ENCODE measurements at places on chromosomes 1 and 21. TPM values are rescaled to one million over a fixed set of nuclear protein-coding genes. Genes with fewer than 3 reads are reported as not detected.

The S100A3 gene
- not detected for polyA plus RNA-seq

The POU2F1 gene
- polyA plus RNA-seq: 6.1 TPM

The AMPD1 gene
- polyA plus RNA-seq: 1.8 TPM

The TMPRSS15 gene
- polyA plus RNA-seq: 0.38 TPM

GRCh38 chr1:244352156-244352830 lies 99.4 kb downstream of the ADSS2 start:
- no peaks in the 10 kb centered on the region for H3K27me3 ChIP-seq
- H3K4me1 ChIP-seq: peaks cover 6% of the 10 kb centered on the region
- H3K4me3 ChIP-seq: no peak overlapping the region

DNA sequence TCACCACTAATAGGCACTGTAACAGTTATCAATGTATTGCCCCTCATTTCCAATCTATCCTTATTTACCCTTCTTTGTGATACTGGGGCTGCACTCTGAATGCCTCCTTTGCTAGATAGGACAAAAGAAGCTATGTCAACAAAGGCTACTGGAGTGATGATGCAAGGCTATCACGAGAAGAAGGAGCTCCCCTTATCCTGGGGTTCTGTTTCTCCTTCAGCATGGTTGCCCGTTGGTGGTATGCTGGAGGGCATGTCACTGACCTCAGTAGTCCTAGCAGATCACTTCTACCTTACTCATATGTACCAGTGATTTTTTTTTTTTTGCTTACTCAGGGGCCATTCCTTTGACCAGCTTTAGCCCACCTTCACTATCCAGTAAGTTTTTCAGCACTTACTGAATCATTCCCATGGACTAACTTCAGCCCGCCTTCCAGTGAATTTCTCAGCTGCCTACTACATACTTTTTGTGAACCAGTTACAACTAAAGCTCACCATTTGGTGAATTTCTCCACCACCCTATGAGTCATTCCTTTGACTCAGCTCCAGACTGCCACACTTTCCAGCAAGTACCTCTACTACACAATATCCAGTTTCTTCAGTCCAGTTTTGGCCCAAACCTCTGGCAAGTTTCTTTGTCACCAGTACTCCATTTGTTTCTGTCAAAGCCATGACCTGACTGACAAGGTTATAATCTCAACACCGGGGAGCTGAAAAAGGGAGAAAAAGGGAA lies 944.5 kb downstream of the KCNT2 start:
- H3K4me1 ChIP-seq: no peaks in the 10 kb centered on the region
- H3K4me3 ChIP-seq: no peak overlapping the region
- no peak overlapping the region for H3K27ac ChIP-seq
- DNase-seq: no peak
- no peaks in the 10 kb centered on the region for H3K27me3 ChIP-seq

DNA sequence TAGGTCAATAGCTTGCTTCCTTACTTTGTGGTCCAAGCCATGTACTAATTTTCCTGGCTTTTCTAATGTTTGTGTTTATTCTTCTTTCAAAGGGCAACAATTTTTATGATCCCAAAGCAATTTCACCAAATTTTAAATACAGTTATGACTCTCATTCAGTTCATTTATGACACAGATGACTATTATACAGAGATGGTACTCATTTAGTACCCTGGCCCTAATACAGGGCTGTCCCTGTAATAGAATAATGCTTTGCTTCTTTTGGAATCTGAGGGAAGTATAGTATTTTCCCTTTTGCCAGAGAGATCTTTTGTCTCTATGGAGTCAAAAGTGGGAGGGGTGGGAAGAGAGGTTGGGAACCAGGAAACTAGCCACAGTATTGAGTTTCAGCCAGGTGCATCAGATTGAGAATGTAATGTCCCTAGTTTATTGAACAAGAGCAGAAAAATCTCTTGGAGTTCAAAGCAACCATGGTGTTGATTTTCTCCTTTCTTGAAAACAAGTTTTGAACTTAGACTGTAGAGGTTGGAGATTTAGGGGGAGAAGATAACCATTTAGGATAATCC lies 20.4 kb downstream of the DENND2D start:
- H3K36me3 ChIP-seq: no peaks in the 10 kb centered on the region
- H3K27ac ChIP-seq: no peak overlapping the region
- no peaks in the 10 kb centered on the region for H3K4me1 ChIP-seq
- H3K4me3 ChIP-seq: no peak overlapping the region

GRCh38 chr1:184635980-184636431 lies 118.7 kb downstream of the EDEM3 start:
- DNase-seq: no peak
- H3K27ac ChIP-seq: no peak overlapping the region
- no peaks in the 10 kb centered on the region for H3K36me3 ChIP-seq
- no peak overlapping the region for H3K4me3 ChIP-seq

DNA sequence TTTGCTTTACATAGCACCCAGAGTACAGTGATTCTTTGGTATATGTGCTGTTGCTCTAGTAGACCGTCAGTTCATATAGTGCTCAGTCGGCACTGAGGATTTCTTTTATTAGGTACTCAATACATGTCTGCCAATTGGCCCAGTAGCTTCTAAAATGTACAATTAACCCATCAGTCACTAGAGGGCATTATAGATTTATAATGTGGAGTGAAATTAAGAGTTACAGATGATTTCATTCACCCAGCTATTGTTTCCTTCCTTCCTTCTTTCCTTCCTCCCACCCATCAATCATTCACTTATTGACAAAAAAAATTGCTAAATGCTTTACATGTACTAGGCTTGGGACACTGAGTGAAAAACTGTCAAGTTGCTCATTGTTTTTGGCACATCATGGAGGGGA lies 263.6 kb upstream of the USP24 start:
- no peak overlapping the region for H3K4me3 ChIP-seq
- DNase-seq: no peak
- no peak overlapping the region for H3K27ac ChIP-seq
- no peaks in the 10 kb centered on the region for H3K36me3 ChIP-seq
- no peaks in the 10 kb centered on the region for H3K4me1 ChIP-seq

DNA sequence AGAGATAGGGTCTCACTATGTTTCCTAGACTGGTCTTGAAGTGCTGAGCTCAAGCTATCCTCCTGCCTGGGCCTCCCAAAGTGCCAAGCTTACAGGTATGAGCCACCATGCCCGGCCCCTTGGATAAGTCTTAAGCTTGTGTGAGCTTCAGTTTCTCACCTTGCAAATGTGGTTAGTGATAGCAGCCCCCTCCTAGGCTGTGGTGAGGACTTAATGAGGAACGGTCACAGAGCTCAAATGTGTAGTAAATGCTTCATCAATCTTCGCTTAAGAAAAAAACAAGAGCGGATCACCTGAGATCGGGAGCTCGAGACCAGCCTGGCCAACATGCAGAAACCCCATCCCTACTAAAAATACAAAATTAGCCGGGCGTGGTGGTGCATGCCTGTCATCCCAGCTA lies 3.0 kb downstream of the CNR2 start:
- H3K27ac ChIP-seq: no peak overlapping the region
- no peaks in the 10 kb centered on the region for H3K36me3 ChIP-seq
- no peaks in the 10 kb centered on the region for H3K4me1 ChIP-seq
- DNase-seq: no peak
- no peak overlapping the region for H3K4me3 ChIP-seq

- H3K4me3 ChIP-seq: no peak overlapping the region
- no peaks in the 10 kb centered on the region for H3K4me1 ChIP-seq
- H3K36me3 ChIP-seq: no peaks in the 10 kb centered on the region
- H3K27me3 ChIP-seq: no peaks in the 10 kb centered on the region
- no peak for DNase-seq
Observed at GRCh38 chr1:75449998-75450397, 160.9 kb downstream of the SLC44A5 start.

DNA sequence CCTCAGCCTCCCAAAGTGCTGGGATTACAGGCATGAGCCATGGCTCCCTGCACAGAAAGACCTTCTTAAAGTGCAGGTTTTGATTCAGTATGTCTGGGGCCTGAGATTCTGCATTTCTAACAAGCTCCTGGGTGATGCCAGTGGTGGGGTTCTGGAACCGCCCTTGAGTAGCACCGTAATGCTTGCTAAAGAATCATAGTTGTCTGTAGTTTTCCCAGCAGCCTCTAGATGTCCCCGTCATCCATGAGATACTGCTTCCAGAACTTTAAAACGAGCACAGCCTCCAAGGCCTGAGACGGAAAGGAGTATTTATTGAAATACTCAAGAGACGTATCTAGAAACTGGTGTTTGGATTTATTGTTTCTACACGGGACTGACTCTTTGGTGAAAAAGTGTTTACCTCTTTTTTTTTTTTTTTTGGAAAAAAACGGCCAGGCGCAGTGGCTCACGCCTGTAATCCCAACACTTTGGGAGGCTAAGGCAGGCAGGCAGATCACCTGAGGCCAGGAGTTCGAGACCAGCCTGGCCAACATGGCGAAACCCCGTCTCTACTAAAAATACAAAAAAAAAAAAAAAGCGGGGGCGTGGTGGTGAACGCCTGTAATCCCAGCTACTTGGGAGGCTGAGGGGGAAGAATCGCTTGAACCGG lies 2.6 kb upstream of the TOR3A start:
- H3K4me3 ChIP-seq: no peak overlapping the region
- H3K27me3 ChIP-seq: no peaks in the 10 kb centered on the region
- H3K27ac ChIP-seq: no peak overlapping the region
- peak; percentile 35 for DNase-seq
- no peaks in the 10 kb centered on the region for H3K36me3 ChIP-seq

GRCh38 chr1:63324779-63325119 lies 2.4 kb downstream of the FOXD3 start:
- no peak for DNase-seq
- H3K4me3 ChIP-seq: no peak overlapping the region
- no peaks in the 10 kb centered on the region for H3K36me3 ChIP-seq
- peaks cover 7% of the 10 kb centered on the region for H3K4me1 ChIP-seq
- peaks cover 13% of the 10 kb centered on the region for H3K27me3 ChIP-seq
